Cortex of kidney (tissue), 1 donor: ENCODE measurements at places on chromosomes 3 and 15.

- DNase-seq, result no peak
These were observed 3.3 kb upstream of the RNF13 start for GRCh38 chr3:149809699-149810098.

GRCh38 chr3:149209431-149209830 is 12.2 kb downstream of the CP start:
- DNase-seq, result no peak

GRCh38 chr15:30023798-30024295 is 58.9 kb upstream of the GOLGA8J start:
- no peak for DNase-seq

GRCh38 chr3:6417174-6417573 is 443.7 kb upstream of the GRM7 start:
- DNase-seq, result no peak

DNA sequence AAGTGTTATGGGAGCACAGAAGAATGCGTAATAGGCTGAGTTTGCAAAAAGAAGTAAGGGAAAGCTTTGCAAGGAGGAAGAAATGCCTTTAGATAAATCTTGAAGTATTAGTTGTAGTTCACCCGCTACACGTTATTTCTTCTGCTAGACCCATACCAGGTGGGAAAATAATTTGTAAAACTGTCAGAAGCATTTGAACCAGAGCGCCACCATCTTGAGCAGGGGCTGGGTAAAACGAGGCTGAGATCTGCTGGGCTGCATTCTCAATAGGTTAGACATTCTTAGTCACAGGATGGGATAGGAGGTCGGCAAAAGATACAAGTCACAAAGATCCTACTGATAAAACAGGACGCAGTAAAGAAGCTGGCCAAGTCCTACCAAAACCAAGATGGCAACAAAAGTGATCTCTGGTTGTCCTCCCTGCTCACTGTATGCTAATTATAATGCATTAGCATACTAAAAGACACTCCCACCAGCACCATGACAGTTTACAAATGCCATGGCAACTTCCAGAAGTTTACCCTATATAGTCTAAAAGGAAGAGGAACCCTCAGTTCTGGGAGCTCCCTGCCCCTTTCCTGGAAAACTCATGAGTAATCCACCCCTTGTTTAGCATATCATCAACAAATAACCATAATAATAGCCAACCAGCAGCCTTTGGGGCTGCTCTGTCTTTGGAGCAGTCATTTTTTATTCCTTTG is 50.0 kb upstream of the ZNF280D start:
- no peak for DNase-seq

- no peak for DNase-seq
These were observed 87.5 kb upstream of the ATP13A5 start for GRCh38 chr3:193465992-193466608.

GRCh38 chr3:63639806-63640205 is 12.7 kb upstream of the SNTN start:
- no peak for DNase-seq

- DNase-seq, result no peak
These were observed 17.4 kb upstream of the SHF start for GRCh38 chr15:45205192-45205591.

DNA sequence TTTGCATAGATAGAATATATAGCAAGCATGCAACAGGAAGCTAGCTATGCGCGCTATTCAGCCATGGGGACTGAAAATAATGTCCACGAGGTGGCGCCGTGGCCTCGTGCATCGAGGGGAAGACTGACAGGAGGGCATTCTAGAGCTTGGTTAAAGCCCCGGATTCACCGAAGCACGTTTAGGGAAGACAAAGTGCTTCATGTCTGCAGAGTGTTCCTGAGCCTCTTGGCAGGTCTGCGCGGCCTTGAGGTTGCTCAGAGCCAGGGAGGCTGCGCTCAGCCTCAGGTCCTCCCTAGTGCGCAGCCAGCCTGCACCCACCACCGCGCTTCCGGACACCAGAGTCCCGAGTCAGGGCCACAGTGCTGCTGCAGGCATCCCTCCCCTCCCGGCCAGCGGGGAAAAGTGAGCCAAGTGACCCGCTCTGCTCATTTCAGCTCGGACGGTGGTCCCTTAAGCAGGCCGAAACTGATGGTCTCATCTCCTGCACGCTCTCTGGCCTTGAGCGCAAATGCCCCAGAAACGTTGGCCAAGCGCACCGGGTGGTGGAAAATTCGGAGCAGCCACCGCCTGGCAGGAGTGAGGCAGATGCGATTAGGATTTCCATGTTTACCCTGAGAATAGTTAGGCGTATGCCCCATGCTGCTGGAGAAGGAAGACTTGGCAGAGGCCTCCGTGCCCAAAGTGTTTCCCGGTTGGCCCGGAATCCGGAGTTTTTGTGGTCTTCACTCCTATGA is 24.8 kb downstream of the GABRA5 start:
- no peak for DNase-seq

DNA sequence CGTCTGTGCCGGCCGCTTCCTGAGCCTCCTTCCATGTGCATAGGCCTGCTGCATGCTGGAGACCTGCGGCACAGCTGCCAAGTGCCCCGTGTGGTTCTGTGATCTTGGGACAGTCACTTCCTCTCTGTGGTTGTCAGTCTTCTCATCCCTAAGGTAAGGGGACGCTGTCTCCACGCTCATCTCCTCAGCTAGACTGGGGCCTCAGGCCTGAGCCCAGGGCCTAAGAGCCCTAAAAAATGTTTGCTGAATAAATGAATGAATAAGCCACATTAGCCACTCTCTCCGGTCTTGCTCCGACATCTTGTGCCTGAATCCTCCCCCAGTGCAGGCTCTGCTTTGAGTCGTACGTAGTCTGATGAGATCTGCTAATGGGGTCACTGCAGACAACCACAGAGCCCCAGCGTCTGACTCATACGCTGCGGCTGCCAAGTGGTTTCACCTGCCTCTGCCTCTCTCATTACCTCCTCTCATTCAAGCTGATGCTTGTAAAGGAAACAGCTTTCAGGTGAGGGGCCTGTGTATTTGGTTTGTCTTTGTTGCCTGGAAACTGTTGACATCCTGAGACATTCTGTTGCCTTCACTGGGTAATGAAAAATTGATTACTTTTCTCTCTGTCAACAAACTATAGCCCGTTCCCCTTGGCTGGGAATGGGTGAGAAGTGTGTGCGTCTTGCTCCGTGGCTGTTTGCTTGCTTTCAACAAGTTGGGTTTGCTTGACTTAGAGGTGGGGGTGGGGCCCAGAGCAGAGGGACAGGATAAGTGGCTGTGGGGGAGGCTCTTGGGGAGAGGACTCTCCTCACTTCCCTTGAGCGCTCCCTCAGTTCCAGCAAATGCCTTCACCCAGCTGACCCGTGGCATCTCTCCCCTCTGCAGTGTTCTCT is 15.9 kb downstream of the RPLP1 start:
- DNase-seq, result no peak

DNA sequence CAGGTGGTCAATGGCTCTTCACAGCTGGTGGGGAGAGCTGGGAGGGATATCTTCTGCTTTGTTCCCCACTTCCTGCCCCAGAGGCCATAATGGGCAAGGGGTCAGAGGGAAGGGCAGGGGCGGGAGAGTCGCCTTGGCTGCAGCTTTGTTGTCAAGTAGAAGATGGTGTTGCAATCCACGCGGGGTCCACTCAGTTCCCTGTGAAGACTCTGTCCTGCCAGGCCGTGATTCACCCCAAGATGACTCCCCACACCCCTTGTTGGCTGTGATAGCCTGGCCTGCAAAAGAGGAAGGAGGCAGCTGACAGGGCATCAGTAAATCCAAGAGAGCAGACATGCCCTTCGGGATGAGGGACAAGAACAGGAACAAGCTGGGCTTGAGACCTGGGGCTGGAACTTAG is 6.9 kb downstream of the GALNT15 start:
- DNase-seq, result no peak

GRCh38 chr3:5002174-5002870 is 23.1 kb downstream of the BHLHE40 start:
- no peak for DNase-seq

DNA sequence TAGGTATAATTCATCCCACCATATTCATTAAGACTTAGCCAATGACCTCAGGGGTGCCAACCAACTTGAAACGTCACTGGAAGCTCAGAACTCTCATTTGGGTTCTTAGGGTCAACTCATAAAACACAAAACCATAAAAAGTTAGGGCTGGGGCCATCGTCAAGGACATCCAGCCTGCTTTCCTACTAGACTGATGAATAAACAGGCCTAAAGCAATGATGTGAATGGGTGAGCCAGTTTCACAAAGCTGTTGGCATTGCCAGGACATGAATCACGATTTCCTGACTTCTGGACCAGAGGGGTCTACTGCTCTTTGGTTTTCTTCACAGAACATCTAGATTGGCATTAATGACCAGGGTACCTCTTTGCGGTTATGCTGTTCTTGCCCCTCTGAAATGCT is 64.7 kb downstream of the EOMES start:
- no peak for DNase-seq
